ENCODE measurements at places on chromosomes 4 and X.

GRCh38 chr4:55512922-55513571 lies 33.7 kb downstream of the CLOCK start:
- no peak for DNase-seq

GRCh38 chr4:30073011-30073710 lies 647.0 kb upstream of the PCDH7 start:
- DNase-seq = peak; percentile 59

GRCh38 chrX:130789793-130790192 lies 113.2 kb downstream of the ENOX2 start:
- no peak for DNase-seq

DNA sequence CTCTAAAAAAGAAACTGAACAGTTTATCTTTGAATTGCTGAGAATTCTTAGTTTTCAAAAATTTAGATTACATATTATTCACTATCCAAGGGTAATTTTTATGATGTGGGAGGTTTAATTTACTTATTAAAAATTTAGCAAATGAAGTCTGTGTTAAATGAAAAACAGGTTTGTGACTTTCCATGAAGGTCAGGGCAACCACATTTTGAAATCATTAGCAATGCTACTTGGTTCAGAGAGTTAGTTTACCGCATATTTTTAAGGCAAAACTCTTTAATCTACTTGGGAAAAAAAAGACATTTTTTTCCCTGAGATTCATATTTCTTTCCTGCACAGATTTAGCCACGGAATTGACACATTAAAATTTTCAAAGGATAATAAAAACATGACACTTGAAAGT lies 37.3 kb upstream of the PRSS12 start:
- DNase-seq = no peak

- no peak for DNase-seq
Measured at GRCh38 chr4:78551420-78552351, at the start of gene ANXA3. TSS of gene ANXA3 (plus strand) at chr4:78551770. CDS start at chr4:78554474, 2,704 bp downstream.

GRCh38 chr4:39873823-39874222 lies 103.9 kb downstream of the PDS5A start:
- no peak for DNase-seq

GRCh38 chr4:143359644-143360193 lies 23.0 kb downstream of the GAB1 start:
- DNase-seq = no peak

DNA sequence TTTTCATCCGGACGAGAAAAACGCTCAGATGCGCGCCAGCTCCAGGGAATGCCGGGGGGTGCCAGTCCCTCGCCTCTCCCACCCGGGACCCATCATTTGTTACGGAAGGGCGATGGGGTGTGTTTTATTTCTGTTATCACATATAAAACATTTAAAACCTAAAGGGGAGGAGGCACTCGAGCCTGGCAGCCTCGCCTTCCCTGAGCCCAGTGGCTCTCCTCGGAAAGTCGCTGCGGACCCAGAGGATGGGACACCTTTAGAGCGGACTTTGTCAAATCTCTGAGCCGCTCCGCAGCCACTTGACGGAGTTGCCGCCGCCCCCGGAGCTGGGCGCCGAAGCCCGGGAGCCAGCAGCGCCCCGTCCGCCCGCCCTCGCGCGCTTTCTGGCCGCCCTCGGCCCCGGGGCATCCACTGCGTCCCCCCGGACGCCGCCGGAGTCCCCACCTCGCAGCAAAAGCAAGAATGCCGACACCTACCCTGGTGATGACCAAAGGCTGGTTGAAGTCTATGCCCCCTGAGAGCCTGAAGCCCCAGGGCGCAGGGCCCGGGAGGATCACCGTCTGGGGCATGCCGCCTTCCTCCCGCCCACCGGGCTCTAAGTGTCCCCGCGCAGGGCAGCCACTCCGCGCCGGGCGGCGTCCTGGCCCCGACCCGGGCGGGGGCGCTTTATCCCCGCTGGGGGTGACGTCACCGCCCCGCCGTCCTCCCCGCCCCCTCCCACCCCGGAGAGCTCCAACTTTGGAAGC lies at the start of gene PDLIM3:
TSS of gene PDLIM3 (minus strand) at position 642 of the 746 bp plus-strand sequence. CDS start at position 569, 73 bp downstream.
- DNase-seq = no peak

- no peak for DNase-seq
Measured at GRCh38 chr4:169314906-169315305, 44.1 kb upstream of the SH3RF1 start.

DNA sequence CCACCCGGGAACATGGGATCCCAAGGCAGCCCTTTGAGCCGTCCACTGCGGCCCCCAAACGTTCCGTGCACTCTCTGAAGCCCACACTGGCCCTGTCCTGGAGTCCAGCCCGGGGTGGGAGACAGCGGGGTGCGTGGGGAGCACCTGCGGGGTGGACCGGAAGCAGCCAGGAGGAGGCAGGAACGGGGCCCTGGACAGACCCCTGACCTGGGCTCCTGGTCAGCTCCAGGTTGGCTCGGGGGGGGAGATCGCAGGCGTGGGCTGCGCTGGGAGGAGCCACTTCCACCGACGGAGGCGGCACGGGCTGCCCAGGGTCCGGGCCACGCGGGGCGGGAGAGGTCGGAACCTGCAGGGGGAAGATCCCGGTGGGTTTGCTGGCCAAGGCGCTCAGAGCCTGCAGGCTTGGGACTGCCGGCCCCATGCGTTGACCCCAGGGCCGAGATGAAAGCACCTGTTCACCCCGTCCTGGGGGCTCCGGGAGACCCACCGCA lies 5.7 kb upstream of the PLCXD1 start:
- DNase-seq = no peak

DNA sequence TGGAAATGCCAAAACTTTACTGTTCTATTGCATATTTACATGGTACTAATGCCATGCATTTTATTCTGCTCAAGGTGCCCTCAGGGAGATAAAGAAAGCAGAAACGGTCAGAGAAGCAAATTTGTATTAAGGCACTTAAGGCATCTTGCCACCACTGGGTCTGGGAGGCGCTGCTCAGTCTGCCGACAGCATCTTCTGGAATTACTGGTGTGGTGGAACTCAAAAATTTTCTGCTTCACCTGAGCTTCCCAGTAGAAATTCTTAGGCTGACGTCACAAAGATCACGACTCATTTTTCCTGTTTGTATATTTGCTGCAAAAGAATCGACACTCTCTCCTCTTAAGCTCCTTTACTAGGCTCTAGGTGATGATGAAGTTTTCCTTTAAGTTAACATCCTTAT lies 3.0 kb downstream of the RASSF6 start:
- no peak for DNase-seq

GRCh38 chr4:13483136-13483767 lies 888 bp downstream of the RAB28 start:
- DNase-seq = no peak

GRCh38 chrX:106752101-106752678 lies 25.7 kb downstream of the RNF128 start:
- DNase-seq = no peak

- DNase-seq = peak; percentile 75
Measured at GRCh38 chrX:153582896-153583295, 16.0 kb downstream of the CCNQ start.

- DNase-seq = no peak
Measured at GRCh38 chr4:63226229-63226628, 1183.0 kb downstream of the TECRL start.

DNA sequence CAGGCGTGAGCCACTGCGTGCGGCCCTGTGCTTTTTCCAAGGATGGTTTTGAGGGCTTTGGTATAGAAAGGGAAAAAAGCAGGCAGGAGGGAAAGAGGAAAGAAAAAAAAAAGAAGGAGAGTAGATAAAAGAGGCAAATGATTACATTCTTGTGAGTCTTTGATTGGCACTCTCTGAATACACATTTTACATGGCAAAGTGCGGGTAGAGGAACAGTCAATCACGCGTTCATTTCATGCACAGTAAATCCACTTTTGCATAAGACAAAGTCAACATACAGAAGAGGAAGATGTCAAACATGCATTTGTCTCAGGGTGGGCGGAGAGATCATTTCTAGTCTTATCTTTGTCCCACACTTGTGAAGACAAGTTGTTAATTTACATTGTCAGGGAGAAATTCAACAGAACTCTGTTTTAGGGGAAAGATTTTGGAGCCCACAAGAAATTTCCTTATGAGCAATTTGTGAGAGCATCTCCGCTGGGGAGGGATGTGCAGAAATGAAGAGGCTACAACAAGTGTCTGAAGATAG lies 183.2 kb downstream of the DHRSX start:
- no peak for DNase-seq

GRCh38 chr4:176223561-176223960 lies 28.2 kb upstream of the SPATA4 start:
- DNase-seq = no peak

DNA sequence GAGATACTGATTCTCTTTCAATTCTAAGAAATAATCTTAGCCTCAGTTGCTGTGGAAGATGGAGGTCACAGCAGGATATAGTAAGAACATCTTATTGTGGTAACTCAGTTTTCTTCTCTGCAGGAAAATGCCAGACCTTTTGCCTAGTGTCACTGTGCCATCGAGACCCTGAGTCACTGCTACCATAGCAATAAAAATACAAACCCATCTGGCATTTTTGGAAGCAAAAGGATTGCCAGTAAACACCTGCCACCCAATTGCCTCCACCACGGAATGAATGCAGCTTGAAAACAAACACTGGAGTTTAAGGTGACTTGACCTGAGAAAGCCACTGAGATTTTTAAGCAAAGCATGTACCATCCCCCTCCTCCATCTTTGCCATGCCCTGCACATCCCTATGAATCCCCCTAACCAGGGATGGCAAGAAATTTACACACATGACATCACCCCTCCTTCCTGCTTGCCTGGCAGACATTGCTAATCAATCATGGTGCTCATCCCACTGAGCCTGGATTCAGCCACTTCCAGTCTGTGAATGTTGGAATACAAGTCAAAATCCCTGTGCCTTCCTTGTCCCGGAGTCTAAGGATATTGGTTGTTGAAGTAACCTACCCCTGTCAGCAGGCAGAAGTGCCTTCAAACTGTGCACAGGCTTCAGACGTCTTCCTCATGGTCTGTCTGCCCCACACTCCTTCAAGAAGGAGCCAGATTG lies 59.6 kb upstream of the MAMLD1 start:
- no peak for DNase-seq

- DNase-seq = no peak
Measured at GRCh38 chrX:57329008-57329407, 42.5 kb downstream of the FAAH2 start.

DNA sequence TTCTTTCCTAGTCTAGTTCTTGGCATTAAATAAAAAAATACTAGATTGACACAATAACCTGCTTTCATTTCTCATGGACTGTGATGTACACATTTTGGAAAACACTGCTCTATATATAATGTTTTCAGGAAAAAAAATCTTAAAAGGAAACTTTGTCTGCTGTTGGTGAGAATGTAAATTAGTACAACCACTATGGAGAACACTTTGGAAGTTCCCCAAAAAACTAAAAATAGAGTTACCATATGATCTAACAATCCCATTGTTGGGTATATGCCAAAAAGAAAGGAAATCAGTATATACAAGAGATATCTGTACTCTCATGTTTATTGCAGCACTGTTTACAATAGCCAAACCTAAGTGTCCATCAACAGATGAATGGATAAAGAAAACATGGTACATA lies 202.3 kb downstream of the PPP3CA start:
- no peak for DNase-seq

DNA sequence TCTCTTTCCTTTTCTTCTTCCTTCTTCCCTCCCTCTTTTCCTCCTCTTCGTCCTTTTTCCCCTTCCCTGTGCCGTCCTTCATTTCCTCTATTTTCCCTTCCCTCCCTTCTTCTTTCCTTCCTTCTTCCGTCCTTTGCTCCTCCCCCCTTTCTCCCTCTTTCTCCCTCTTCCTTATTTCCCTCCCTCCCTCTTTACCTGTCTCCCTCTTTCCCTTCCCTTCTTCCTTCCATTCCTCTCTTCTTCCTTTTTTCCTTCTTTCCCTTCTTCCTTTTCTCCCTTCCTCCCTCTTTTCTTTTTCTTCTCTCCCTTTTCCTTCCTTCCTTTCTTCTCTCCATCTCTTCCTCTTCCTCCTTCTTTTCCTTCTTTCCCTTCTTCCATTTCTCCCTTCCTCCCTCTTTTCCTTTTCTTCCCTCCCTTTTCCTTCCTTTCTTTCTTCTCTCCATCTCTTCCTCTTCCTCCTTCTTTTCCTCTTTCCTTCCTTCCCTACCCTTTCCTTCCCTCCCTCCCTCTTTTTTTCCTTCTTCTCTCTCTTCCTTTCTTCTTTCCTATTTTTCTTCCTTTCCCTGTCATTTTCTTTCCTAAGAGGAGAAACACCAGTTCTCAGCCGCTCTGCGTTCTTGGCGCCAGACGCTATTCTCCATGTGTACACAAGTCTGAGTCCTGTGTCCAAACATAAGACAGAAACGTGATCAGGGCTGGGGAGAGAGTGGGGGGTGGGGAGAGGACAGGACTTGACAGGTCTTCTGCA lies 597.1 kb downstream of the MID1IP1 start:
- DNase-seq = no peak

DNA sequence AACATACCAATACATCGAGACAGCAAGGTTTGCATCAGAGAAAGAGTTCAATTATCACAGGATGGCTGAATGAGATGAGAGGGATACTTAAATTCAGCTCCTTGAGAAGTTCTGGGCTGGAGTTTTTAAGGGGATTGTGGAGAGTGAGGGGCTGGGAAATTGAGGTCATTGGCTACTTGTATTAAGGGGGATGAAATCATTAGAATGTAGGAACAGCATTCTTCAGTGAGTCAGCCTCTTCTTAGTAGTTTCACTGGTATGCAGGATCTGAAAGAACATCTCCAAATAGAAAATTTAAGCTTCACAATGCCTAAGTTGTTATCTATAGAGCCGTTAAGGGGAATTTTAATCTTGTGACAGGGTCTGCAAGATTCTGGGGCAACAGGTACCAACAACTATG lies 211.6 kb upstream of the TAPT1 start:
- no peak for DNase-seq

DNA sequence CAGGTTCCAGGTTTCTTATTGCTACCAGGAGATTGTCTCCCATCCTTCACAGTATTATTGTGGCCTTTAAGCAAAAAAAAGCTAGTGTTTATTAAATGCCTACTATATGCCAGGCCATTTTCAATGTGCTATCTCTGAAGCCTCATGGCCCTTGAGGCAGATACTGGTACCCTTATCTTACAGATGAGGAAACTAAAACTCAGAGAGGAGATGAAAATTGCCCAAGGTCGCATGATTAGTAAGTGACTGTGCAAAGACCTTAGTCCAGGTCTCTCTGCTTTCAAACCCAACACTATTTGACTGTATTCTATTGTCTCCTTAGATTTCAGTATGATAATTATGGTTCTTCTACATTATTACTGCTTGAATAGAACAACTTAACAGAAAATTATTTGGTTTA lies 717.9 kb upstream of the AMOT start:
- DNase-seq = no peak

DNA sequence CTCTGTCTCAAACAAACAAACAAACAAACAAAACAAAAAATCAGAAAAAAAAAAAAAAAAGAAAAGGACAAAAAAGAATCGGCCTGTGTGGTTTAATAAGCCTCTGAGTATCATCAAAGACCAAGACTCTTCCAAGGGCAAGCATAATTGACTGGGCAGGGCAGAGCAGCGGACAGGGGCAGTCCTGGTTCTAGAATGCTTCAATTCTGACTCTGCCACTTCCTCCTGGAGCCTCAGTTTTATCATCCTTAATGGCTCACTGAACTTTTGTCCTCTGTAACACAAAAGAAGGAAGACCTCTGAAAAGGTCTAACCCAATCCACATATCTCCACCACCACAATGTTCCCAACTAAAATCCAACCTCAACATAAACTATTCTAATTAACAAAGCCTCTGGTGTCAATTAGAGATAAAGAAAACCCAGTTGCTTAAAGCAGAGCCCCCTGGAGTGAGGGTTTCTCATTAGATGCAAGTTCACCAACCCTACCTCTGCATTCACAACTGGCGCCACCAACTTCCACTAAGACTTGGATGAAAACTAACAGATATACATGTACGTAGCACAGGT lies 51.7 kb downstream of the TBC1D9 start:
- no peak for DNase-seq

GRCh38 chr4:91127192-91127591 lies 1000.0 kb downstream of the CCSER1 start:
- no peak for DNase-seq

- DNase-seq = peak; percentile 64
Measured at GRCh38 chr4:40630335-40631021, 814 bp upstream of the RBM47 start.

Data from MV-4-11 (cell line).